ENCODE measurements at places on chromosomes 7 and 10. TPM values are rescaled to one million over a fixed set of nuclear protein-coding genes. Genes with fewer than 3 reads are reported as not detected.

DNA sequence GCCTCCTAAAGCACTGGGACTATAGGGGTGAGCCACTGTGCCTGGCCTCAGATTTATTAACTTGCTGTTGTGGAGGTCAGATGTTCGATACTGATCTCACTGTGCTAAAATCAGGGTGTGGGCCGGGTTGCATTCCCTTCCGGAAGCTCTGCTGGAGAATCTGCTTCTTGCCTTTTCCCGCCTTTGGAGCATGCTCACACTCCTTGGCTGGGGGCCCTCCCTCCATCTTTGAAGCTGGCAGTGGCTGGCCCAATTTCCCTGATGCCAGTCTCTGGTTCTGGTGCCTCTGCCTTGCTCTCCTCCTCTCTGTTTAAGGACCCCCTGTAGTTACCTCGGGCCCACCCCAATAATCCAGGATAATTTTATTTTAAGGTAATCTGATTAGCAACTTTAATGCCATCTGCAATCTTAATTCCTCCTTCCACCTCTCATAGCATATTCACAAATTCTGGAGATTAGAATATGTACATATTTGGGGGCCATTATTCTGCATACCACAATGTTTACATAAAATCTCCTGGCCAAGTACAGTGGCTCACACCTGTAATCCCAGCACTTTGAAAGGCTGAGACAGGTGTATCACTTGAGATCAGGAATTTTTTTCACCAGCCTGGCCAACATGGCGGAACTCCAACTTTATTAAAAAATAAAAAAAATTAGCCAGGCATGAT is 7.9 kb upstream of the PITRM1 start:
- no peak for DNase-seq

SHTN1 gene
- polyA plus RNA-seq = 25.6 TPM

GRCh38 chr7:7446616-7447015 is 89.1 kb downstream of the COL28A1 start:
- no peak for DNase-seq

GRCh38 chr10:98168147-98168546 is 33.7 kb downstream of the R3HCC1L start:
- DNase-seq = no peak

- DNase-seq = no peak
Measured at GRCh38 chr10:80515941-80516340, 21.8 kb upstream of the SH2D4B start.

DNA sequence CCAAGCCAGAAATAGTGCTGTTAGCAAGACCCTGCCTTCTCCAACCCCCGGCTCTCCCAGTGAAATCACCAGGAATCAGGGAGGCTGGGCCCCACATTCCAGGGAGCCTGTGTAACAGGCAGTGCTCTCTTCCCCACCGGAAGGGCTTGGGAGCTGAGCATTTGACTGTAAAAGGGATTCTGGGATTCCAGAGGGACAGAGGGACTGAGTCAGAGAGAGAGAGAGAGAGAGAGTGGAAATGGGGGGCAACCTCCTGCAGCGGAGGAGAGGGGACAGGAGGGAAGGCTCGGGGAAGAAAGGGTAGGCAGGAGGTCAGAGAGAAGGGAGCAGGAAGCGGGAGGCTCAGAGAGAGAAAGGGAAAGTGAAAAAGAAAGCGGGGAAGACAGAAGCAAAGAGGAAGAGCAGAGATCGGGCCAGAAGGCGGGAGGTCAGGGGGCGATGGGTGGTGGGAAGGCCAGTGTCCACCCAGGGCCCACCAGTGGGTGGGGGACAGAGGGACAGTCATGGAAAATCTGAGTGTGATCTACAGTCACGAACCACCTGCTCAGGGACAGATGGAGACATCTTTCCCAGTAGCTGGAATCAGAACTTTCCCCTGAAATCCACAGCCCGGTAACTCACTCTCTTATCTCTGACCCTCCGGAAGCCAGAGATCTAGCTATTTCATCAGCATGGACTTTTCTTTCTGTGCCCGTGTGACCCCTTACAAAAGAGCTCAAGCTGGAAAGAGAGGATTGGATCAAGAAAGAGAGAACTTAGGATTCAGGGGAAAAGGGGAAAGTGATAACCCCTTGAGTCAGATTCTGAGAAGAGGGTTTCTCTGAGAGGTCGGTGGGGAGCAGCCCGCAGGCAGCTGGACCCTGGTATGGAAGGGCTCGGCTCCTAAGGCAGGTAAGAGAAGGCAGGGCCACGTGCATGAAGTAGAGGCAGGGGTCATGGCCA is 4.6 kb upstream of the SERPINE1 start:
- peak; percentile 90 for DNase-seq

- no peak for DNase-seq
Measured at GRCh38 chr7:69109246-69109645, 489.0 kb upstream of the AUTS2 start.

AKR1C4 gene
- not detected for polyA plus RNA-seq

- DNase-seq = no peak
Measured at GRCh38 chr10:74799721-74800221, 26.6 kb upstream of the KAT6B start.

- DNase-seq = no peak
Measured at GRCh38 chr10:133608855-133609254, 17.7 kb downstream of the FRG2B start.

GRCh38 chr7:93569189-93569588 is 5.3 kb downstream of the CALCR start:
- DNase-seq = no peak

SFTPA2 gene
- polyA plus RNA-seq = not detected

GRCh38 chr10:132960631-132961419 is 18.5 kb upstream of the CFAP46 start:
- DNase-seq = no peak

LRIT1 gene
- not detected for polyA plus RNA-seq

HABP2 gene
- 0.73 TPM for polyA plus RNA-seq

BAG3 gene
- 32.1 TPM for polyA plus RNA-seq

DNA sequence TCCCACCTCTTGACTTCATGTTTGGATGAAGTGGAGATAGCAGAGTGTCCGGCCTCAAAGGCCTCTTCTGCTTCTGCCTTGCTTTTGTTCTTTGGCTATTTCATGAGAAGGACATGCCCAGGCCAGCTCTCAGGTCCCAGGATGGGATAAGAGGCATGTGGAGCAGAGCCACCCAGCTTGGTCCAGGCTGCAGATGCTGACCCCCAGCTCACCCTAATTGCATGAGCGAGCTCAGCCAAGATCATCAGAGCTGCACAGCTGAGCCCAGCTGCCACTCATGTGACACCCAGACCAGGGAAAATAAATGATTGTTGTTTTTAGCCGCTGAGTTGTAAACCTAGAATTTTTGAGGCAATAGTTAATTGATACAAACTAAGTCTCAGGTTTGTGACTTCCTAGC is 230.0 kb downstream of the PHF14 start:
- no peak for DNase-seq

ADAM12 gene
- 22.5 TPM for polyA plus RNA-seq

- no peak for DNase-seq
Measured at GRCh38 chr7:33722383-33723101, 182.8 kb upstream of the BMPER start.

GRCh38 chr7:29008590-29008989 is 50.5 kb upstream of the TRIL start:
- no peak for DNase-seq

GRCh38 chr7:78389022-78389421 is 590.4 kb downstream of the PHTF2 start:
- no peak for DNase-seq

DNA sequence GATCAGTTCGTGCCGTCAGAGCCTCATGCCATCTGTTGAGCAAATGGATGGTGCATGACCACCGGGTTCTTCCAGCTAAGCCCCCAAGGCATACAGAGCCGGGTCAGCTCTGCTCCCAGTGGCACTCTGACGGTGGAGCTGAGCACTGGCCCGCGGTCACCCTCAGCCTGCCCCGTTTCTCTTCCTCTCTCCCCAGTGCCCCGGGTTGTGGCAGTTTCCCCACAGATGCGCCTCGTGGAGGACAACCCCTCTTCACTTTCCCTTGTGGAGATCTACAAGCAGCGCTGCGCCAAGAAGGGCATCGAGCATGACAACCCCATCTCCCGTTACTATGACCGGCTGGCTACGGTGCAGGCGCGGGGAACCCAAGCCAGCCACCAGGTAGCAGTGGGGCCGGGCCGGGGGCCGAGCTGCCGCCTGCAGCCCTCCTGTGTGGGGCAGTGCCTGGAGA is 129.9 kb downstream of the TRRAP start:
- DNase-seq = no peak

GRCh38 chr10:69568472-69569395 is 4.5 kb downstream of the NEUROG3 start:
- no peak for DNase-seq

DNA sequence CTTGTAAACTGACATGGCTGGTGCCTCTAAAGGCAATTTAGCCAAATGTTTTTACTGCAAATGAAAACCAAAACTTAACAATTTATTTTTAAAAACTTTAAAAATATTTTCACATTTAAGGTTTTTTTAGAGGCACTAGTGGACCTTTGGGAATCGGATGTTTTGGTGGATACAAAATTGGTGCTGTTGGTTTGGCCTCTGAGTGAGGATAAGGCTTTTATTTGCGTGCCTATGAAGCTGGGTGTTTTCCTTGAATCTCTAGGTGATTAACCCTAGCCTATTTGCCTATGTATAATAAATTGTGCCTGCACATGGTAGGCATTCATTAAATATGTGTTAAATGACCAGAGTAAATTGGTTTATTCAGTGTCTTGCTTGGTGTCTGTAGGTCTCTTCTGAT is 2.9 kb upstream of the SGCE start:
- no peak for DNase-seq

DNA sequence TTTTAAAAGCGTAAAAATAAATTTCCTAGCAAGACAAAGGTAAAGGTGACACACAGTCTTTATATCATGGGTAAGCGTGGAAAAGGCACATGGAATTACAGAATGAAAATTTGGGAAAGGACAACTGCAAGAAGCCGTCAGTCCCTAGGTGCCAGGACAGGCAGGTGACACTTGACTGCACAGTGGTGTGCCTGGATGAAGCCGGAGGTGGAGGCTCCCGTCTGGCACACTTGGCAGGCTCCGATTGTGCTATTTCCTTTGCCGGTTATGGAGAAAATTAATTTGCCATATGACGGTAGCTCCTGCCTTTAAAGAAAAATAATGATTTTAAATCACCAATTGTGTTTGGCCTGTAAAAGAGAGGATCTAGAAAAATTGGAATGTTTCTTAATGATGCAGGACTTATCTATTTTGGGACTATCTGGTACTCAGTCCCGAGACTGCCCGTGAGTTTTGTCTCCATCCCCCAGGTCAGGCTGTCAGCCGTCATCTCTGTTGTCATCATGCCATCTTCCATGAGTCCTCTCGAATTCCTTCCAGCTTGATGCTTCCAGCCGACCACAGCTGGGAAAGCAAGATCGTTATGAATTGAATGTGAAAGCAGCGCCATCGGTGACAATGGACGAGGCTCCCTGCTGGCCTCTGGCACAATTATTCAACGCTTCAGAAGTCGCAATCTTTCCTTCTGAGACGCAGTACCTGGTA is 56.2 kb upstream of the MGMT start:
- DNase-seq = no peak

- DNase-seq = no peak
Measured at GRCh38 chr10:114698271-114699061, 40.4 kb upstream of the ABLIM1 start.

DNA sequence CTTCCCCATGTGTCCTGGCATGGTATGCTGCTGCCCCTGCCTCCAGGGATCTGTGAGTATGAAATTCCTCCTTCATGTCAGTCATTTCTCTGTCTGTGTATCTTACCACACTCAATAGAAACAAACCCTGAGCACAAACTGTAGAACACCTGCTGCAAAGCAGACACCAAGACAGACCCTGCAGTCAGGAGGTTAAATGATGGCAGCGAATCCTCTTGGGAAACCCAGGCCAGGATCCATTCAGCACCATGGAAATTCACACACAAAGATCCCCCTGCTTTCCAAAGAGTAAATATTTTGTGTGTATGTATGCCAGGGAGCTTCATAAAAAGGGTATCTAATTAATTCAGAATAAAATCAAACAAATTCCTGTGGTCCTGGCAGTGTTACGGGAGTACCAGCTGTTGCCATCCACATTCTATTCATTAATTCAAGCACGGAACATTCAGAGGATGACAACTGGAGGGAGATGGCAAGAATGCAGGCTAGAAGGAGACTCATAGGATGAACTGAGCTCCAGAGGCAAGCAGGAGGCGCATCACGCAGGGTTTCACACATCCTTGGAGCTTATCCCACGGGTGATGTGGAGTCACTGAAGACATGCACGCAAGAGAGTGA is 14.8 kb downstream of the ITIH5 start:
- DNase-seq = no peak

TNS3 gene
- 88.3 TPM for polyA plus RNA-seq
